ENCODE measurements at places on chromosomes 12 and 14. TPM values are rescaled to one million over a fixed set of nuclear protein-coding genes. Genes with fewer than 3 reads are reported as not detected.

DNA sequence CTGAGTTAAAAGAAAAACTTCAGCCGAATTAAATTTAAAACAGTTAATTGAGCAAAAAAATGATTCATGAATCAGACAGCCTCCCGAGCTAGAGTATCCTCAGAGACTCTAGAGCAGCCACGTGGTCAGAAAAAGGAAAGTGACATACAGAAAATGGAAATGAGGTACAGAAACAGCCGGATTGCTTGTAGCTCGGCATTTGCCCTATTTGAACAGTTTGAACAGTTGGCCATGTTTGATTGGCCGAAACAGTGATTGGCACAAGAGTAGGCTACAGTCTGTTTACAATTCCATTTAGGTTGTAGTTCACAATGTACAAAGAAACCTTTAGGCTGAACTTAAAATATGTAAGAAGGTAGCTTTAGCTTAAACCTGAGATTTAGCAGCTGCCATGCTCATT lies 12.9 kb upstream of the OXA1L start:
- no peak for DNase-seq

DNA sequence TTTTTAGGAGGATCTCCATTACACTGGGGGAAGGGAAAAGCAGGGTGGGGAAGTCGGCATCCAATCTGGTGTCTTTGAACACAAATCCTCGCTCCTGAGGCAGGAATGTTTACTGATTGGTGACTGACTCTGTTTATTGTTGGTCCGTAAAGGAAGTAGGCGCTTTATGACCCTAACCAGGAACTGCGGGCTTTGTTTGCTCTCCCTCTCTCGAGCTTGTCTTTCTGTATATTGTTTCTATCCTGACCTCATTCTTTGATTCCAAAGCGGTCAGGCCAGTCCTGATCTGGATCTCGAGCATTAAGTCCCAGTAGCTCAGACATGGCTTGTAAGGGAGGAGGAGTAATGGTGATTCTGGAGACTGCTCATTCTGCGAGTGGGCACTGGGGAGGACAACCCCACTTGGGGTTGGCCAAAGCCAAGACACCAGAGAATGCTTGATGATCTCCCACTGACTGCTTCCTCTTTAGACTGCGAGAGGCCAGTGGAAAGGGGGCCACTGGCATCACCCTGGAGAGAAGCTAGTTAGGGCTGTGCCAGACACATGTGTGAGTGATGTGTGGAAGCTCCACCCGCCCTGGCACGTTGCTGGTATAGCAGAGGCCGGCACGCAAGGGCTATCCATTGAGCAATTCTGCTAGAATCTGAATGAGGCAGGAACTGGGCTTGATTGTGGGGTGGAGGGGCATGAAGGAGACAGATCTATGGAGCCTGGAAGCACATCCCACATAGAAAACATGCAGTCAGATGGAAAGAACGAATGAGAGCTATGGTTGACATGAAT lies 194.6 kb downstream of the PAX9 start:
- DNase-seq: no peak

GRCh38 chr12:95553197-95553943 lies 2.1 kb upstream of the USP44 start:
- no peak for DNase-seq

Gene HSPB8
- total RNA-seq: 109 TPM

DNA sequence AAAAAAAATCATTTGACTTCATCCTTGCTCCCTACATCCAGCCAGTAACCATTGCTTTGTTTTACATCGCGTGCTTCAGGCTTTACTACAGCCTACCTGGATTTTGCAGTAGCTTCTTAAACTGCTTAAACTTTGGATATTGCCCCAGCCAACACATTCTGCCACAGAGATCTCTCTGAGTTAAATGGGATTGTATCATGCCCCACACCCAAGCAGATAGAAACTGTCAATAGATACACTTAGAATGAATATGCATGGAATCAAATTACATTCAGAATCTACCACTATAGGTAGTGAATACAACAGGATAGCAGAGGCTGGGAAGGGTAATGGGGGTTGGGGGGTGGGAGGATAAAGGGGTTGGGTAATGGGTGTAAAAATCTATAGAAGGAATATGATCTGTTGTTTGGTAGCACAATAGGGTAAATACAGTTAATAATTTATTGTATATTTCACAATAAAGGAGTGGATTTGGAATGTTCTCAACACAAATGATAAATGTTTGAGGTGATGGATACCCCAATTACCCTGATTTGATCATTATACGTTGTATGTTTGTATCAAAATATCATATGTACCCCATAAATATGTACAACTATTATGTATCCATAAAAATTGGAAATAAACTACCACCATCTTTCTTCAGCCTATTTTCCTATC lies 2.7 kb upstream of the MYRFL start:
- DNase-seq: no peak

DNA sequence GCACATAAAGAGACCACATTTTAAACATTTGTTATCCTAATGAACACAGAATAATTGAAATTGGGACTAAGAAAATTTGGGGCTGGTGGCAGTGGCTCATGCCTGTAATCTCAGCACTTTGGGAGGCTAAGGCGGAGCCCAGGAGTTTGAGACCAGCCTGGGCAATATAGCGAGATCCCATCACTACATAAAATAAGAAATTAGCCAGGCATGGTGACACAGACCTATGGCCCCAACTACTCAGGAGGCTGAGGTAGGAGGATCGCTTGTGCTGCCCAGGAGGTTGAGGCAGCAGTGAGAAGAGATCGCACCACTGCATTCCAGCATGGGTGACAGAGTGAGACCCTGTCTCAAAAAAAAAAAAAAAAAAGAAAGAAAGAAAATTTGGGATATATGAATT lies 59.7 kb downstream of the CPM start:
- DNase-seq: no peak

Data from spleen (tissue), 13 donors.